ENCODE measurements at places on chromosomes 5 and 9. TPM values are rescaled to one million over a fixed set of nuclear protein-coding genes. Genes with fewer than 3 reads are reported as not detected.

Gene ECM2
- 0.24 TPM for total RNA-seq

Gene LRRTM2
- not detected for total RNA-seq

Gene FAM81B
- not detected for total RNA-seq

Gene ELL2
- 19.4 TPM for total RNA-seq

Gene GABRB2
- not detected for total RNA-seq

Measured in A549 treated with CORT108297 at 1 μM for 4 hours (cell line).